ENCODE measurements at places on chromosomes 12 and 14.

- no peak for DNase-seq
Measured at GRCh38 chr12:103279444-103279843, 216.3 kb downstream of the C12orf42 start.

GRCh38 chr14:65304963-65305362 lies 107.6 kb upstream of the FUT8 start:
- DNase-seq, result no peak

DNA sequence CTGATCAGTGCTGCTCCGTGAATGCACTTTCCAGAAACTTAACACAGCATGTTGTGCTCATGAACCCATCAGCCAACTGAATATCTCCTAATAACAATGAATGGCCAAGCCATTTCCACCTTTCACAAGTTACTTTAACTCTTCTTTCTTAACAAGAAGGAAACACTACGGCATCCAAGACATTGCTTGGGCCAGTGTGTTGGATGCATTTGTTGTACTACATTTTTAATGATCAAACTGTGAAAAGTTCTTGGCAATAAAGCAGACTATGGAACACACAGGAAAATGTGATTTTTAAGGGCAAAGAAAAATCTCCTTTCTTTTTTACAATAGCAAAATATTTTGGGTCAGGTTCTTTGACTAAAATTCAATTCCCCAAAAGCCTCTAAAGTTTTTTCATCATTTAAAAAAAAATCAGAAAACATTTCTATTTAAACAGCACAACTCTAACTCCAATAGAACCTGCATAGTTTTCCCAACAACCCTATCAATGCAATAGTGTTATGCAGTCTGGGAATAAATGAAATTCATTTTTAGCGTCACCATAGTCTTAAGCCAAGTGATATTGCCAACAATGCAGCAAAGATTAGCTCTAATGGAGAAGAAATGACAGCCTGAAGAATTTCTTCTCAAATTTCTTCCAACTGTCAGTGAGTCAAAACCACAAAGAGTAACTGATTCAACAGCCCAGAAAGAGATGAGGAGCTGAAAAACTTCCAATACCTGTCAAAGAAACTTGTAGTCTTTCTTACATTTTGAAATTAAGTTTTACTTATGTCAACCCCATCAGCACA lies 50.7 kb upstream of the PTPRR start:
- no peak for DNase-seq

- no peak for DNase-seq
Measured at GRCh38 chr12:19778797-19779196, 339.5 kb downstream of the AEBP2 start.

DNA sequence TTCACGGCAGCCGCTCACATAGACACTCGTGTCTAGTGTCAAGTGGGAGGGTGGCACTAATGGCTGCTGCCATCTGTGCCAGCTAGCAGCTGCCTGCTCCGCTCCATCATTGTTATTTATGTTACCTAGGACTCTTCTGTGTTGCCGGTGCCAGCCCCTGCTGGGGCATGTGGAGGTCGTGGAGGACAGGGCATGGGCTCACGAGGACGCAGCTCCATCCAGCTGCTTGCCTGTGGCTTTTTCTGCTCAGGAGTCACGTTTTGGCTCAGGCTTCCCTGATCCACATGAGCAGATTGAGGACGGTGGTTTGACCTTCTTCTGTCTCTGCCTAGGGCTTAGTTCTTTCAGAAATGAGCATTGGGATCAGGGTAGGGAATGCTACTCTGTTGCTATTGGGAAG lies 31.2 kb downstream of the TPCN1 start:
- no peak for DNase-seq

GRCh38 chr12:88503281-88503703 lies 77.0 kb downstream of the KITLG start:
- DNase-seq, result peak; percentile 31

GRCh38 chr14:21262410-21262809 lies 6.8 kb downstream of the HNRNPC start:
- no peak for DNase-seq

- DNase-seq, result no peak
Measured at GRCh38 chr14:78752518-78753188, 582.5 kb downstream of the NRXN3 start.

DNA sequence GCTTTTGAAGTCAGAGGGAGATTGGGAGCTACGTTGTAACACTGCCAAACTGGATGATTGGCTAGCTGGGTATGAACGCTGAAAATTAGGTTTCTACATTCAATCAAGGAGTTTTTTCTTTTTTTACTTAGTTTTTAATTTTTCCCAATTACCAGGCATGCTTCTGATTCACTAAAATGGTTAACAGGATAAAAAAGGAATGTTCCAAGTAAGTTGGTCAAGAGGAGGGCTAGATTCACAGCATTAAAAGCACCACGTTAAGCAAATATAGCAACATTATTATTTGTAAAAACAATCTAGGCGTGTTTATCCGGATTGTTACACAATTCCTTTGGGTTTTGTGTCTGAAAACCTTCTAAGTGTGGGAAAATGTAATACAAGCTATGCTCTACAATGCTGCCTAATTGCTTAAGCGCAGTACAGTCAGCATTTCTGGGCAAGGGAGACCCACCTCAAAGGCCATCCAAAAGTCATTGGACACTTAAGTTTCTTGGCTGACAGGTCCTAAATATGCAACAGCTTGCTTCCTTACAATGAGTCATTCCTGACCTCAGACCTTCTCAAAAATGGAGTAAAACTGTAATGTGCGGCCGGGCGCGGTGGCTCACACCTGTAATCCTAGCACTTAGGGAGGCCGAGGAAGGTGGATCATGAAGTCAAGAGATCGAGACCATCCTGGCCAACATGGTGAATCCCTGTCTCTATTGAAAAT lies 1.2 kb downstream of the RPLP0 start:
- DNase-seq, result no peak

DNA sequence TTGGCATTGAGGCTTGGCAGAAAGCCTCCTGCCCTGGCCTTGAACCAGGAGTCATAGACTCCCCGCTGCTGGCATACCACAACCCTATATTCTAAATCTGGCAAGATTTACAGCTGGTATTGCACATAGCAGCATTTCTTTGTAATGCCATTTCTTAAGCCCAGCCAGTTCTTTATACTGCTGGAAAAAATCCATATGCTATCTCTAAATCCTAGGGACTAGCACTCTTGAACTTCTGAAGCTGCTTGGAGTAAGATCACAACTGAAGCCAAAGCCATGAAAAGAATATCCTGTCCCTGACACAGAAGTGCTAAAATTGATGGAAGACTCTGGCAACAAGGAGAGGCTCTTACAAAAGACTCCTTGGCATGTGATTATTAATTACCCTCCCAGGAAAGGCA lies 89.3 kb downstream of the KCNC2 start:
- DNase-seq, result no peak

- DNase-seq, result peak; percentile 52
Measured at GRCh38 chr14:85195872-85196477, 334.0 kb upstream of the FLRT2 start.

DNA sequence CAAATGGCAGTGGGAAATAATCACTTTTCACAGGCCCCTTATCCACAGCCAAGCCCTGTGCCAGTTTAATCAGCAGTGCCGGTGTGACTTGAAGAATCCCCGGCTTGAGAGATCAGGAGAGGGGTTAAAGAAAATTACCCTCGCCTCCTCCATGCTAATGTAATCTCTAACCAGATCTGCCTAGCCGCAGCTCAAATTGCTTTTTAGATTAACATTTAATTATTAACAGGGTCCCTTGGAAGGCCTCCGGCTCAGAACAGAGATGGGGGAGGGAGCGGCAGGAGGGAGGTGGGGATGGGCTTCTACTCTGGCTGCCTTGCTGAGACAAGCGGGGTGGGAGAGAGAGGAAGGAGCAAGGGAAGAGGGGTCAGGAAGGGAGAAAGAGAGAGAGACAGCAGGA lies 24.0 kb downstream of the FAM222A start:
- peak; percentile 5 for DNase-seq

DNA sequence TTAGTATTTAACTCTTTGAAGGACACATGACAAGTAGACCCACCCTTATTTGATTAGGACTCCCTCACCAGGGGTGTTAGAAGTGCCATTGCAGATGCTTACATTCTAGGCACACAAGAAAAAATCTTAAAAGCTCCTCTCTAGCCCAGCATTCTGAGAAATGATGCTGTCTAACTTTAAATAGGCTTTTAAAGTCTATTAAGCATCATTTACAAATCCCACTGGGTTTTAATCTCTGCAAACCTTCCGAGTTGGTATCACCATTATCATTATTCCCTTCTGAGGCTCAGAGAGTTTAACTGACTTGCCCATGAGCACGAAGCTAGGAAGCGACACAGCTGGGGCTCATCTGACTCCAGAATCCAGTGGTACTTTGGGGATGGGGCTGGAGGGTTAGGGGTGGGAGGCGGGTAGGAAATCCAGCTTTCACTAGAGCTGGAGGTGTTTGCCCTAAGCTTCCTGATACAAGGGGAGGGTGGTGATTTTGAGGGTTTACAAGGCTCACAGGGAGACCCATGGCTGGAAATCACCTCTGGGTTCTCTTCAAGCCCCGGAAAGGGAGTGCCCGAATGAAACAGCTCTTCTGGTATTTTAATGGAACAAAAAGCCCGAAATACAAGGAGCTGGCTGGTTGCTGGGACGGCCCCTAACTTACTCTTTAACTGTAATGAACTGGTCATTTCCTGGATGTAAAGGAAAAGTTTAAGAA lies 109.2 kb upstream of the FUT8 start:
- DNase-seq, result no peak

GRCh38 chr14:98249057-98249456 lies 1022.9 kb downstream of the BCL11B start:
- DNase-seq, result no peak

DNA sequence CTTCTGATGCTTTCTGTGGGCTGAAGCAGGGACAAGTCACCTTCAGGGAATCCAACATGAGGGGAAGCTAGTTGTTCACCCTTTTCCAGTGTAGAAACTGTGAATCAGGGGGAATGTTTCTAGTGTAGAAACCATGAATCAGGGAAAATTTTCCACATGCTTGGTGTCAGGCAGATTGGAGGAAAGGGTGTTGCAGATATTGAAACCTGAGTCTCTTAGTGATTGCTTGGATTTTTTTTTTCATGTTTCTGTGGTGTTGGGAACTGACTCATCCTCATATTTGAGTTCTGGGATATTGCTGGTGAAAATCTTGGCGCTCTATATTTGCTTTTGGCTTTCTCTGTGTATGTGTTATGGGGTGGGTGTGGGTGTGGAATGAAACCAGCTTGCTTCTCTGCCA lies 144.5 kb upstream of the FBXO33 start:
- DNase-seq, result no peak

- DNase-seq, result no peak
Measured at GRCh38 chr12:93663006-93663728, 14.0 kb upstream of the CRADD start.

GRCh38 chr14:20606190-20606901 lies 15.2 kb upstream of the RNASE12 start:
- peak; percentile 47 for DNase-seq

GRCh38 chr12:659090-659683 lies 4.1 kb downstream of the NINJ2 start:
- DNase-seq, result no peak

DNA sequence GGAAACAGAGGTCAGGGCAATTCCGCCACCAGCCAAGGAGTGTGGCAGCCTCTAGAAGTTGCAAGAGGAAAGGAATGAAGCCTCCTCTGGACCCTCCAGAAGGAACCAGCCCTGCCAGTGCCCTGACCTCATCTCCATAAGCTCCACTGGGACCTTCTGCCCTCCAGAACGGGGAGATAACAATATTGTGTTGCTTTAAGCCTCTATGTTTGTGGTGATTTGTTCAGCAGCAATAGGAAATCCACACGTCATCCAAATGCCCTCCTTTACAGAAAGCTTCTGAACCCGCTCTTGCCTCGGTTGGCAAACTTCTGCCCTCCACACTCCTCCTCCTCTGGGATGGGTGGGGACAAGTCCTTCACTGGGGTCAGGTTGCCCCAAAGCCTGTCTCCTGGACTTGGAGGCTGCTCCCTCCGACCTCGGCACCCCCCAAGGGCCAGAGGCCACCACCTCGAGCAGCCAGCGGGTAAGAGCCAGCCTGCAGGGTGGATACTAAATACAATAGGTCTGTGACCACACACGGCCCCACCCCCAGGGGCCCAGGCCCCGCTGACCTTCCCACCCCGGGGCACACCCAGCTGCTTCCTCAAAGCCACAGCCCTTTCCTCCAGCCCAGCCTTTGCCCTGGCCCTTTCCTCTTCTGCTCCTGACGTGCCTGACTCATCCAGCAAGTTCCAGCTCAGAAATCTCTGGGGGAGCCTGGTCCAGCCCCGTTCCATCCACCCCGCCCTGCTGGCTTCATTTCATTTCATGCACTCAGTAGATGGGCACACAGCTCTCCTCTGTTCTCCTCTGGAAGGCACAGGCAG lies 58.7 kb upstream of the NCOR2 start:
- DNase-seq, result no peak

All from HAP-1 (cell line).